AG09319 (cell line): ENCODE measurements at places on chromosomes 1 and 21.
A peak's percentile ranks its signal among the peaks of the same experiment; 100 is the strongest.

DNA sequence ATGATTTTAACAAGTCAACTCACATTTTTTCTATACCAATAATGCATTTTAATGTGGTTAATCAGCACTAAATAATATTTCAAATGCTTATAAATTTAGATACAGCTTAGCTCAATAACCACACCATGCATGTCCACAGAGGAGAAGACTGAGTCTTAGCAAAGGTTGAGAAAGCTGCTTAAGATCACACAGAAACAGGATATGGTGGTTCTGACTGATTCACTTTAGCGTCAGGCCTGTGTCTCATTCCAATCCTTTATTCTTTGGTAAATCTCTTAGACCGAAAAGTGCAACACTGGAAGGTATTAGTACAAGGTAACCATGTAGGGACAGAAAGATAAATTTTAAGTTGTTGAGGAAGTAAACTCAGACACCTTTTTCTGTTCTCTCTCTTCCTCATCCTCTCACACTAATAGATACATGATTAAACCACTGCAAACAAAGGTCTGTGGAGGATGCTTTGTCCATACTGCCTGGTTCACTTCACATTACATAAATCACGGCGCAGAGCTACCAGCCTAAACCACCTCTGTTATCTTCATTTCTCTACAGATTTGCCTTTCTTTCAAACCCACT is 139.0 kb downstream of the DPYD start:
- no peak for DNase-seq

GRCh38 chr1:149931212-149931790 is 3.7 kb upstream of the SF3B4 start:
- DNase-seq: no peak

DNA sequence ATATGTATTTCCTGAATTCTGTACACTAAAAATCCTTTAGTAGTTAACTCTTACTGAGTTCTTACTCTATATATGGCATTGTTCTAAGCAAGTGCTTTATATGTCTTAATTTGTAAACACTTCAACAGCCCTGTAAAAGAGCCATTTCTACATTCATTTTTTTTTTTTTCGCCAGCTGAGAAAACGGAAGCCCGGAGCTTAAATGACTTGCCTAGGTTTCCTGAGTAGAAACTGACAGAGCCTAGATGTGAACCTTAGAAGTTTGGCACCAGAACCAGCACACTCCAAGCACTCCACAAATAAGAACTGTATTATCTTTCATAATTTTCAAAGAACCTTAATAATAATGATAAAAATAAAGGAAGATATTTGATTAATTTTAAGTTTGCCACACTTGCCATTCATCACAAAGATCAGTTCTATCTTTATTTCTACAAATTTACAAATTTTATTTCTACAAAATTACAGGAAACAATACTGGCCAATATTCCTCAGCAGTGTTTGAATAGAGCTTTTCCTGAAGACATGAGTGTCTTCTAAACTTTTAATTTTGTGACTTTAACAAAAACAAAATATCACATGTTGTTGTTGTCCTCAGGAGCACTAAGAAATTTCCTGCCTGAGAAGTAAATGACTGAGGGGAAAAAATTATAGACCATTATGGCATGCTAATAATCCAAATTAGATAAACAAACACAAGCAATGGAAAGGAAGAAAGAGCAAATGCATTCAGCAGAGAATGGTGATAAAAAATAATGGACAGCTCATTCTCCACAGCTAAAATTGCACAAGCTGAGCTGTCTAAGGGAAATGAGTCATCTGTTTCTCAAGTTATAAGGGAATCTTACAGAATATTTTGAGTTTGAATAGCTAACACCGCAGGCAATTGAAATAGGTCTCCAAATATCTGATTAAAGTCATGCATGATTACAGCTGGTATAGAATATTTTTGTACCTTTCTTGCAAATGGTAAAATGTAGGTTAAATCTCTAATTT is 71.2 kb downstream of the DPYD start:
- DNase-seq: peak; percentile 19

- DNase-seq: no peak
Measured at GRCh38 chr21:37356706-37357105, 9.9 kb upstream of the DYRK1A start.

DNA sequence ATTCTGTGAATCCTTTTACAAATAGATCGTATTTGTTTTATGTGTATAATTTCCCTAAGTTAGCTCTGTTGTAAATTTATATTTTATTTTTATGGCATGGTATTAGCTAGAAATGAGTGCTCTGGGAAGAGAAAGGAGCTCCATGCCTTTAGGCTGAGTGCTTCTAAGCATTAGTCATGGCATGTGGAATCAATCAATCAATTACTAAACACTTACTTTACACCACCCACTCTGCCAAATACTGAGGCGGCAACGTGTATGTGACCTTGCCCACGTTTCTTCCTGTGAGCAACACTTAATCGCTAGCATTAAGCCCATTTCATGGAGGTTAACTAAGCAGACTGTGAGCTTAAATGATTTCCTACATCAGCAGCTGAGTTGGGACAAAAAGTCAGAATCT is 7.2 kb upstream of the BECN2 start:
- peak; percentile 79 for DNase-seq

DNA sequence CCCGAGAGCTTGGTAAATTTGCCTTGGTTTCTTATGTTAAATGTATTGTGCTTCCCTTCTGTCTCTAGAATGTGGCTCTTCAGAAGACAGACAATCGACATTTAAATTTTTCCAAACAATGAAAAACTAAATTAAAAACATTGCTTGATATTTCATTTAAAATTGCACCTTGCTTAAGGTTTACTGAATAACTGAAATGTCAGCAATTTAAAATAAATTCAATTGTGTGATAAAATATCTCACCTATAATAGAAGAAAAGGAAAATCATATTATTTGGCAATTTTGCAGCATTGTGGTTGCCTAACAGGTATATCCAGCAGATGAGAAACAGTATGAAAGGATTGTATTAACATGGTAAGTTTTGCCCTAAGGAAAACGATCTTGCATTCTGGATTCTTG is 56.5 kb downstream of the MAP3K21 start:
- no peak for DNase-seq

DNA sequence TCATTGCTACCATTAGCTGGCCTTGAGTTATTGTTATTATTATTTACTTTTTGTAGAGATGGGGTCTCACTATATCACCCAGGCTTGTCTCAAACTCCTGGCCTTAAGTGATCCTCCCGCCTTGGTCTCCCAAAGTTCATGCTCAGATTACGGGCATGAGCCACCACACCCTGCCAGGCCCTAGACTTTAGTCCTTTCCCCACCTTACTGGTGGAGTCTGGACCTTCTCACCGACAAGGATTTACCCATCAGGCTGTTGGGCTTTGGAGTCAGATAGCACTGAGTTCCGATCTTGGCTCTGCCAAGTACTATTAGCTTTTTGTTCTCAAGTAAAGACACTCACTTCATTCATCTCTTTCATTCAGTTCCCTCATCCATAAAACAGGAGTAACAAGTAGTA is 17.2 kb downstream of the CNR2 start:
- no peak for DNase-seq

- DNase-seq: no peak
Measured at GRCh38 chr1:39960431-39960958, 5.5 kb downstream of the MFSD2A start.

- no peak for DNase-seq
Measured at GRCh38 chr1:214072426-214073157, 84.8 kb downstream of the PROX1 start.

- no peak for DNase-seq
Measured at GRCh38 chr1:161189036-161189435, 9.8 kb downstream of the ADAMTS4 start.

DNA sequence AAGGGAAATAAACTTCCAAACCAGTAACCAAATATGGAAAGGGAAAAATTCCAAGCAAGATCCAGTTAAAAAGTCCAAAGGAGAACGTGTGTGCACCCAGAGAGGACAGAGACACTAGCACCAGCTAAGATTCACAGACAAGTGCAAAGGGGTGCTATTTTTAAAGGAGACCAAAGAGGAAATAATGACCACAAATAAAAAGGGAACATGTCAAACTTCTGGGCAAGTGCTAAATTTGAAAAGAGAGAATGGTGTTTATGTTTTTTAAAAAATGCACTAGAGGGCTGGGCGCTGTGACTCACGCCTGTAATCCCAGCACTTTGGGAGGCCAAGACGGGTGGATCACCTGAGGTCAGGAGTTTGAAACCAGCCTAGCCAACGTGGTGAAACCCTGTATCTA is 8.6 kb downstream of the JAM2 start:
- no peak for DNase-seq

GRCh38 chr1:47713975-47714767 is 276.3 kb downstream of the FOXD2 start:
- no peak for DNase-seq

DNA sequence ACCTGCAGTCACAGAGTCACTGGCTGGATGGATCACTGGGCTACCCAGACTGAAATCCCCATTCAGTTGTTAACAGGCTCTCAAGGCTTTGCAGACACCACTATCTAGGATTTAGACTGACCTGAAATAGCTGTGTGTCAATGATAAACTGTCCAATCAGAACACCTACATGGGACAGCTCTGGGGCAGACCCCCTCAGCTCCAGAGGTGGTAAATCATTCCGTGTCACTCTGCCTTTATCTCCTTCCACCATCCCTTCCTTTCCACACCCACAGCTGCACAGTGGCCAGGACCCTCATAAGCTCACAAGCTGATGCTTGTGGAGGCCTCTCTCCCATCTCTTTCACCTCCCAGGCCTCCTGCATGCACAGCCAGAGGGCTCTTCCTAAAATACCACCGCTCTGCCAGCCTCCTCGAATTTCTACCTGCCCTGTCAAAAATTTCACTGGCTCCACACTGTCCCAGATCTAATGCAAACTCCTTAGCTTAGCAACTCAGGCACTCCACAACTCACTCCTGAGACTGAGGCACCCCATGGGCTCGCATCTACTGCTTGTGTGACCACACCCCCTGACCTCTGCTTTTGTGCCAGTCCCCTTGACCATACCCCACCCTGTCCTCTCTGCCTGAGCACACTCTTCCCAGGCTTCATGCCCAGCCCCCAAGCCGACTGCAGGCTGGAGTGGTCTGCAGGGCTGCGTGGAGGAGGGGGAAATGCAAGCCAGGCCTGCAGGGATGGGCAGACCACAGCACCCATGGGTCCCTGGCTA is 5.8 kb downstream of the CAPZB start:
- DNase-seq: no peak

DNA sequence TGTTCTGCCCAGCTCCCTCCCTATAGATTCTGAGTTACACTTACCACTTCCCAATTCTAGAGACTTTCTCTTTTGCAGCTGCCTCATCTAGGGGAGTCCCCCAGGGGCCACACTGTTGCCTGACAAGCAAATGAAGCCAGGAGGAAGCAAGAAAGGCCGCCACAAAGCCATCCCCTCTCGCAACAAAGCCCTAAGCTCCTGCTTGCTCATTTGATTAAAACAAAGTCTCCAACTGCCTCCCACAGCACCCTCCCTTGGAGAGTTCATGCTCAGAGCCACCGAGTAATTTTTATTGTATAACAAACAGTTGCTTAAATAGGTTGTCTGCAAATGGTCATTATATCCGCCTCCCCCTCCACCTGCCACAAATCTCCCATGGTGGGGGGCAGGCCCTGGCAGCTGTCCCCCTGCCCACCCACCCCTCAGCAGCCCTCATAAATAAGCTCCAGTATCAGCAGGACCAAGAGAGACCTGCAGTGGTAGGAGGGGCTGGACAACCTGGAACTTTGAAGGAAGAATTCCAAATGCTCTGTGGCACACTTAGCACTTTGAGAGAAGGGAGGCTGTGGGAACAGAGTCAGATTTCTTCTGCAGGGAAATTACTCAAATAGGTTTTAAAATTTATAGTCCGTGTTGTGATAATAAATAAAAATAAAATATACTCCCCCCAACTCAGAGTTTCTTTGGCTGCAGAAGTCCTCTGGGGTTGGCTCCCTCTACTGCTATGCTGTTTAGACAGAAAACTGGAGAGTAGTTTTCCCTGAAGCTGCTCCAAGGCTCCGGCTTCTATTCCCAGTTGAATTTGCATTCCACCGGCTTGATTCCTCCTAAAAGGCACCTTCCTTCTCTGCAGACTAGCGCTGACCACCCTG is 237.5 kb downstream of the TTLL7 start:
- no peak for DNase-seq
